ENCODE measurements at places on chromosomes 7 and 10.

DNA sequence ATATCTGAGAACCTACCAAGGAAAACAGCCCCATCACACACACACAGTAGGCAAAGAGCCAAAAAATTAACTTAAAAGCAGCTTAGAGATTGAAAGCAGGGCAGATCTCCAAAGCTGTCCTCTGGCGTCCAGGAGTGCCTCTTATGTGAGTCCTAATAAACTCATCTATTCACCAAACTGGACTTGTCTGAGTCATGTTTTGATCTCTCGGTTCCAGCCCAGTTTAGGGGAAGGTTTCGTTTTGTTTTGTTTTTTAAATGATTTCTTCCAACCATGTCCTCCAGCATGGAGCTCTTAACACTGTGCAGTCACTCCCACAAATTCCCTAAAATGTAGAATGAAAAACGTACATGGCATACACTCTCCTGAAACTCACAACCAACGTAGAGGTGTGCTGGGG is 6.7 kb upstream of the PRSS37 start:
- no peak for DNase-seq

DNA sequence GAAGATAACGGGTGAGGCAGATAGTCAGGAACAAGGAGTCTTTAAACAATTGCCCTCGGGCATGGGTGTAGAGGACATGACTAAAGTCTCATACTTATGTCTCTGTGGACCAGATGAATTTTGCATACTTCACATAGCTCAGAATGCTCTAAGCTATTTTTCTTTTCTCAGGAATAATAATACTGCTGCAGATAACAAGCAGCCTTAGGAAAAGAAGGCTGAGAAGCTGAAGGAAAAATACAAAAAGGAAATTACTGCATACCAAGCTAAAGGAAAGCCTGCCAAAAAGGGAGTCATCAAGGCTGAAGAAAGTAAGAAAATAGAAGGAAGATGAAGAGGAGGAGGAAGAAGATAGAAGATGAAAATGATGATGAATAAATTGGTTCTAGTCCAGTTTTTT is 13.4 kb upstream of the ERCC6 start:
- peak; percentile 73 for DNase-seq

GRCh38 chr10:126565441-126565840 is 105.1 kb downstream of the C10orf90 start:
- peak; percentile 69 for DNase-seq

- no peak for DNase-seq
Measured at GRCh38 chr10:43267811-43268210, 946 bp upstream of the RASGEF1A start.

DNA sequence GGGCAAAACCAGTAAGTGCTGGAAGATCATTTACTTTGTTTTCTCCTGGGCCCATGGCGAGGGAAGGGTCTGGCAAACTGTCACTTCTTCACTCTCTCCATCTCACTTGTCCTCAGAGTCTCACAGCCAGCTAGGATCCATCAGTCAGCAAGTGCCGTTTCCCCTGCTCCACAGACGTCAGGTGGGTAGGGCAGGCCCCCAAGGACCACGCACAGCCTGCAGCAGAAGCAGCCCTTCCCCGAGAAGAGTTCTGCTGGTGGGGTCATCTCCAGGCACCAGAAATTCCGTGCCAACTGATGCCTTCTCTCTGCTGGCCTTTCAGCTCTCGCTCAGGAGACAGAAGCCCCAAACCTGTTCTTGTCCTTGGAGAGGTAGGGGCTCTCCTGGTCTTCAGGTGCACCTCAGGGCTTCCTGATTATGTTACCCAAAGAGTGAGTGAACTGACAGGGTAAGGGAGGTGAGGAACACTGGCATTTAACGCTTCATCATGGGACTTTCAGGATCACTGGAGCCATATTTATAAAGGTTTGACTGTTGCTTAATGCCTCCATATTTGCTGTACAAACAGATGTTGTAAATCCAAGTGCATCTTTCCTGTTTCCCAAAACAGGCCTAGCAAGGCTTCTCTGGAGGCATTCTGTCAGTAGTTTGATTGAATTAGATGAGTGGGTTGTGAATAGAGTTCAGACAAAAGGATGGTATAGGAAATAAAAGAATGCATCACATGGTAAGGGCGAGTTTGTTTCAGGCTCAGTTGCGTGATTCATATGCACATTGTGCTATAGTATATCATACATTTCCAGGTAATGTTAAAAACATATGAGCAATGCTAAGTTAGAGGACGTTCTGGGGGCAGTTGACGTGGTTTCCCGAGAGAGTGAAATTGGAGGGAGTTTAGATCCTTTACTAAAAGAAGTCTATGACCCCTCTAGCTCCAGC is 13.7 kb upstream of the TSPAN15 start:
- DNase-seq = no peak

DNA sequence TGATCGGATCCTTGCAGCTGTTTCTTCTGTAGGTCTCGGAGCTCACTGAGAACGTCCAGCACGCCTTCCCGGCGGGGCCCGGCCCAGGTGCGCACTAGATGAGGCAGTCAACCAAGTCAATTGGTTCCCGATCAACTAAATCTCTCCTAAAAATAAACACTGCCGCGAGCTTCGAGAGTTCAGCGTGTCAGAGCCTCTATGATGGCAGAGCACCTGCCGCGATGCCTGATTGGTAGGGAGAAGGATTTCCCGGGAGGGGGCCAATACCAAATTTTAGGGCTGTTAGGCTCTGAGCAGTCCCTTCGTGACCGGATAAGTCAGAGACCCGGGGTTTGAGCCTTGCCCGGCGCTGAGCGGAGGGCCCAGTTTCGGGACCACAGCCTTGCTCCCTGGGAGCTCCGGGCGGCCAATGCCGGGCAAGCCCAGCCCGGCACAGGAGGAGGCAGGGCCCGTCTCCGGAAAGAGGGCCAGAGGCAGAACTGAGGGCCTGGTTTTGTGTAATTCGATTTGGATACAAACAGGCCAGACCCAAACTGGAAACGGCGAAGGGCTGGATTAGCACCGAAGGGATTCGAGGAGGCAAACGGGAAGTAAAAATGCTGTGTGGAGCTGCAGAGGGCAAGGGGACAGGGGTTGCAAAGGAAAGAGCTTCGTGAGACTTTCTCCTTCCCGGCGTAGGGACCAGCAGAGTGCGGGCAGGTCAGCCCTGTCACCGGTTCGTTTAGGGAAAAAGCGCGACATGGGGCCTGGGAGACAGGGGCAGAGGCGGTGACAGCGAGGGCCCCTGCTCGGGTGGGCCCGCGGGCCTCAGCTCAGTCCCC is 569 bp downstream of the SLC26A5 start:
- DNase-seq = no peak

- DNase-seq = no peak
Measured at GRCh38 chr10:525565-526315, 163.7 kb downstream of the DIP2C start.

DNA sequence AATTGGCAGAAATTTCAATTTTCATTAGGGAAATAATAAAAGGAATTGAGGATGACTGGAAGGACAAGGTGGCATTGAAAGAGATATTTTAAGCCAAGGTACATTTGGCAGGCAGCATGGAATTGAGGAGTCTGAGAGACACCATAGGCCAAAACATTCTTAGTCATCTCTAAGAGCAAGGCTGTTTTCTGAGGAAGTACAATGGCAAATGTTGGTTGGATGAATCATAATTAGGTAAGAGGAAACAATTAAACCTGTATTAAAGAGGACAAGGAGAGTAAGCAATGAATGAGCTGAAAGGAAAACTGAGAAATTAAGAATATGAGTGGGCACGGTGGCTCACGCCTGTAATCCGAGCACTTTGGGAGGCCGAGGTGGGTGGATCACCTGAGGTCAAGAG is 86.3 kb downstream of the MRPL32 start:
- no peak for DNase-seq

- peak; percentile 31 for DNase-seq
Measured at GRCh38 chr10:69217119-69217754, 2.9 kb upstream of the HKDC1 start.

DNA sequence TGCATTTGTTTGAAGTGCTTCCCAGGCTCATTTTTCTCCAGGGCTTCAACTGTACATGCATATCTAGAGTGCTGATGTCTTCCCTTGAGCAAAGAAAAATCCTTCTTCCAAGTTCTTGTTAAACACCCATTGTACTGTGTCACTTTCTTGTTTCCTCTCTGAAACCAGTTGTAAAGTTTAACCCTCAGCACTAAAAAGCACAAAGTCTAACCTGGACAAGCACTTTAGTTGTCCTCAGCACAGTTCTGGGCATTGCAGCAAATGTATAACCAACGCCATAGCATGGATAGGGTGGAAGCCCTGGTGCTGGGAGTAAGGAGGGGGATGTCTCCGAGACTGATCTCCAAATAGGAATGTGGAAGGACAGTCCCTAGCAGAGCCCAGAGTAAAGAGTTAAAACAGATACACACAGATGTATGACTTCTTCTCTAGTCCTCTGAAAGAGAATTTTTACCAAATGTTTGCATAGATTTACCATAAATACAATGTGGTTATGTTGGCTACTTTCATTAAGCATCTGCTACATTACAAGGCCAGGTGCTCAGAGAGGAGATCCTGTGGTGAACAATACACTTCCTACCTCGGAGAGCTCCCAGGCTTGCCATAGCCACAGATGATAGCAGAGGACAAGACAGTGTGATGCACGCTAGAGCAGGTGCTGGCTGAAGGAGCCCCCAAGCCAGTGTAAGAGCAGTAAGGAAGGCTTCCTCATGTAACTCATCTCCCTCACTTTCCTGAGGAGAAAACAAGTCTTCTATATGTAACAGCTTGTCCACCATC is 57.0 kb downstream of the DNAJC12 start:
- no peak for DNase-seq

GRCh38 chr7:375321-375831 is 85.4 kb downstream of the FOXL3 start:
- DNase-seq = no peak

DNA sequence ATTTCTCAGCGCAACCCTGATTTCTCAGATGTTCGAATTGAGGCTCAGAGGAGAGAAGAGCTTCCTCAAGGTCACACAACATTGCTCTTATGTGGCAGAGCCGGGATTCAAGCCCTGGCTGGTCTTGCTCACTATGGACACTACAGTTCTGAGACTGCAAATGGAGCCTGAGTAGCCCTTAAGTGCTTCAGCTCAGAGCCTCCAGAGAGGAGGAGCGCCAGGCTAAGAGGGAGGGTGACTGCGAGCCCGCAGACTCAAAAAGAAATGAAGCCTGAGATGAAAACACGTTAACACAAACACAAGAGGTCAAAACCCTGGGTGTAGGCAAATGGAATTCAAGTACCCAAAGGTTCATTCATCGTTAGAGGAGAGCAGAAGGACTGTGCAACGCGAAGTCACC is 13.9 kb downstream of the ARHGAP22 start:
- no peak for DNase-seq

GRCh38 chr10:95788830-95789229 is 32.9 kb downstream of the ENTPD1 start:
- DNase-seq = no peak

GRCh38 chr10:69869291-69869961 is 67.7 kb downstream of the COL13A1 start:
- peak; percentile 11 for DNase-seq

DNA sequence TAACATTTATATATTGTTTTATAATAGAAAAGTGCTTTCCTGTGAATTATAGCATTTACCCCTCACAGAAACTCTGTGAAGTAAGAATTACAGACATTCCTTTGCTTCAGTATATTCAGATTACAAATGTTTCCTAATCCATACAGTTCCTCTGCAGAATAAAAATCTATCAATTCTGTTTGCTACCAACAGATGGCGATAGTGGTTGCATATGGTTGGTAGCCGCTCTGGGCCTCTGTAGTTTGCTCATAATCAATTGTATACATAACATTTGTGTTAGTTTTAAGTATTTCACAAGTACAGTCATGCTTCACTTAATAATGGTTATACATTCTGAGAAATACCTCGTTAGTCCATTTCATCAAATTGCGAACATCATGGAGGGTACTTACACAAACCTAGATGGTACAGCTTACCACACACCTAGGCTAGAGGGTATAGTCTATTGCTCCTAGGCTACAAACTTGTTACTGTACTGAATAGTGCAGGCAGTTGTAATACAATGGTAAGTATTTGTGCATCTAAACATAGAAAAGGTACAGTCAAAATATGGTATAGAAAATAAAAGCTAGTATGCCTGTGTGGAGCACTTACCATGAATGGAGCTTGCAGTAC is 94.4 kb upstream of the STEAP4 start:
- DNase-seq = peak; percentile 69

DNA sequence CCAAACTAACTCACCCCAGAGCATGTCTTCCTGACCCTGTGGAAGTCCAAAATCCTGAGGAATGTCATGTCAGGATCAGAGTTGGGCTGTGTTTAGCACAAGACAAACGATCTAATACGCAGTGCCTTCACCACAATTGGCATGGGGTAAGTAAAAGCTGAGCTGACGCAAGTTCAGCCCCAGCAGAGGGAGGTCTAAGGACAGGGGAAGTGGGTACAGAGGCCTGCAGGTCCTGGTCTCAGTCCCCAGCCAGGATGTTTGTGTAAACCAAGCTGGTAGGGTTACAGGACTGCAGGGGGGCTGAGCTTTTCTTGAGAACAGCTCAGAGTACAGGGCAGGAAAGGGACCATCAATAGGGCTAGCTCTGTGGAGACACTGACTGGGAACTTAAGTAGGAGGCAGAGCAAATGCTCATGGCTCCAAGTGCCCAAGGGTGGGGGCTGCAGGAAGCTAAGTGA is 5.3 kb upstream of the KCNIP2 start:
- no peak for DNase-seq

GRCh38 chr10:129897871-129898626 is 66.0 kb downstream of the EBF3 start:
- DNase-seq = no peak

- DNase-seq = no peak
Measured at GRCh38 chr7:100444311-100445278, 8.3 kb upstream of the PPP1R35 start.

DNA sequence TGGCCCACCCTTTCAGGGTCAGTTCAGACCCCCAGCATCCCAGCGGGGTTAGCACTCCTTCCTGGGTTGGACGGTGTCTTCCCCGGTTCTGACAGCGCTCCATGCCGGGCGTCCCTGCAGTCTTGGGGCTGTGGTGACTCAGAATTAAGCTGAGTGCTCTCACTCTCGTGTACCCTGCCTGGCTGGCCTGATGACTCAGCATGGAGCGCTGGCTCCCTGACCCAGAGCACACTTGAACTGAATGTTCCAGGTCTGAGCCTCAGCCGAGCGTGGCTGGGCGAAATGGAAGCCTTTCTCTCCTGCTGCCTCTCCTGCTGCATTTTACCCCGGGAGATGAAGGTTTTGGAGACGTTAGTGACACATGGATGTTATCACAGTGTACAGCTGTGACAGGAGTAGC is 7.1 kb downstream of the BAG3 start:
- DNase-seq = no peak

GRCh38 chr7:30896783-30897637 is 14.6 kb upstream of the AQP1 start:
- no peak for DNase-seq

All from SK-MEL-5 (cell line).